ENCODE measurements at places on chromosomes 12 and 14. TPM values are rescaled to one million over a fixed set of nuclear protein-coding genes. Genes with fewer than 3 reads are reported as not detected.

PIWIL1 gene
- not detected for total RNA-seq

OR11H6 gene
- not detected for total RNA-seq

GARIN6 gene
- total RNA-seq, result not detected

SLC7A8 gene
- 62.3 TPM for total RNA-seq

RFX4 gene
- total RNA-seq, result not detected

TMEM253 gene
- total RNA-seq, result 1.3 TPM

MMP19 gene
- 3.3 TPM for total RNA-seq

CCDC198 gene
- total RNA-seq, result not detected

NKX2-1 gene
- not detected for total RNA-seq

- peaks cover 18% of the 10 kb centered on the region for H3K4me1 ChIP-seq
- no peak overlapping the region for H3K27ac ChIP-seq
- no peak overlapping the region for H3K4me3 ChIP-seq
- DNase-seq, result no peak
- no peaks in the 10 kb centered on the region for H3K27me3 ChIP-seq
- no peaks in the 10 kb centered on the region for H3K36me3 ChIP-seq
Measured at GRCh38 chr12:124617615-124618014, 50.2 kb upstream of the NCOR2 start.

DNA sequence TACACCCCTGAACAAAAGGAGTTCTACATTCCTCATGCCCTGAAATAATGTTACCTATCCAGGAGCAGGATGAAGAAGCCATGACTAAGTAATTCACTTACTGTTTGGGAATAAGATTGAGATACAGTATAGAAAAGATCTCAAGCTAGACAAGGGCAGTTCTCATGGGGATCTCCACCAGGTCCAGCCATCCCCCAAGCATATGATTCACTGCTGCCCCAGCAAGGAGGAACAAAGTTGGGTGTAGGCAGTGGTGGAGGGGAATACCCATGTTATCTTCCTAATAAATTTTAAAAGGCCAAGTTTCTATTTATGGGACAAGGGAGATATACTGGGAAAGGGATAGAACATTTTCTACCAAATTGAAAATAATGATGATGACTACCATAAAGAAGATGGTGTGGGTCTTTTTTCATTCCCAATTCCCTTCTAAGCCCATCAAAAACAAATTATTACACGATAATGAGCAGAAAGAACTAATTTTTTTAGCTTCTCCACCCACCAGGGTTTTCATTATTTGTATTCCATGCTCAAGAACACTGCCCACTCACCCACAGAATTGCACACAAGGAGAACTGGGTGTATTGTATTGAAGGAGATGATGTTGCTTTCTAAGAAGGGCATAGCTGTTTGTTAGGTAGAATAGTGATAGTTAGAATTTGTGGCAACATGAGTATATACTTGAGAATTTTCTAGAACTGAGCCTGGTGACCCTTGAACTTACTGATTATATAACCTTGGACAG lies 204.6 kb downstream of the BTG1 start:
- DNase-seq, result no peak
- H3K27ac ChIP-seq, result no peak overlapping the region
- no peaks in the 10 kb centered on the region for H3K36me3 ChIP-seq
- H3K4me1 ChIP-seq, result peaks cover 5% of the 10 kb centered on the region
- no peak overlapping the region for H3K4me3 ChIP-seq
- H3K27me3 ChIP-seq, result no peaks in the 10 kb centered on the region

DNA sequence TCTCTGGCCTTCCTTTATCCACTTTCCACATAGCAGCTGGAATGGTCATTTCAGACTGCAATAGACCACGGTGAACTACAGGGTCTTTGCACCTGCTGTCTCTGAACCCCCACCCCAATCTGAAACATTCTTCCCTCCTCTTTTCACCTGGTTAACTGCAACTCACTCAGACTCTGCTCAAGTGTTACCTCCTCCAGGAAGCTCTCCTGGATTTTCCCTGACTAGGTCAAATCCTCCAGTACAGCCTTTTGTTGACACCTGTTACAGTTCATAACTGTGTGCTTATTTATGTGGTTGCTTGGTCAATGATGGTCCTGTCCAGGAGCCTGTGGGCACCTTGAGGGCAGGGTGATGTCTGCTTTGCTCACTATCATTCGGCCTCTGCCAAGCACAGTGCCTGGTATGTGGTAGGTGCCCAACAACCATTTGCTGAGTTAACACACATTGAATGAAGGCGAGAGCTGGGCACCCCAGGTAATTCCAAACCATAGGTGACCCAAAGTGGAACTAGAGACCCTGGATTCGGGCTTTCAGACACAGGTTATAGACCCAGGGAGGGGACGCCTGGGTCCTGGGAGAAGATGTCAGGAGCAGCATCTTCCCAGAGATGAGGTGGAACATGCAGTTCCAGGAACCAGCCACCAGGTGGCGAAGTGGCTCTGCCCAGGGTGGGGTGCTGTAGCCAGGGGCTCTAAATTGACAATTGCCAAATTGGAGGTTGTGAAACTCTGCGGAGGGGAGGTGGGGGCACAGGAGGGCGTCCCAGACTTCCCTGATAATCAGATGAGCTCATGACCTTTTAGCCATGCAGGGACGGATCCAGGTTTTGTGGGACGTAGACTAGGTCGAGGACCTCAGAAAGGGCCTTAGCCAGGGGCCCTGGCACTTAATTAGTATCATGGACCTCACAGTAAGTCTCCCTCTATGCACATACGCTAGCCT lies 28.1 kb downstream of the TRPV4 start:
- H3K27me3 ChIP-seq, result no peaks in the 10 kb centered on the region
- no peak overlapping the region for H3K4me3 ChIP-seq
- no peaks in the 10 kb centered on the region for H3K36me3 ChIP-seq
- peak; percentile 80 for DNase-seq

DNA sequence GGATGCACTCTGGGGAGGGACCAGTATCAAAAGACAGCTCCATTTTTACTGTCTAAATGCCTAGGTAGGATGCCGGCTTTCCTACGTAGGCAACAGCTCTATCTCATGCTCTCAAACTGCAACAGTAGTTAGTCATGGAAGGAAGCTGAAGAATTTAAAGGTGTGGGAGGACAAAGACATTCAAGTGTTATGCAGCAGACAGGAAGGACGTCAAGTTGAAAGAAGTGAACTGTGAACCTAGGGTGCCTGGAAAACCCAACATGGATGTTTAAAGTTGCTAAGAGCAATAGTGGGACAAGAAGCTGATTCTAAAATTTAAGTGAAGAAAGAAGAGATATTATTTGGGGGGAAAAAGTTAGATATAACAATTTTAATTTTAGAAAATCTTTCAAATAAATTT lies 5.9 kb downstream of the SEC23A start:
- DNase-seq, result no peak
- no peak overlapping the region for H3K4me3 ChIP-seq
- no peaks in the 10 kb centered on the region for H3K27me3 ChIP-seq
- H3K4me1 ChIP-seq, result peaks cover 20% of the 10 kb centered on the region
- peaks cover 9% of the 10 kb centered on the region for H3K36me3 ChIP-seq

GRCh38 chr12:121102307-121102706 lies 30.4 kb upstream of the P2RX7 start:
- H3K27ac ChIP-seq, result no peak overlapping the region
- H3K36me3 ChIP-seq, result no peaks in the 10 kb centered on the region
- no peak overlapping the region for H3K4me3 ChIP-seq
- no peaks in the 10 kb centered on the region for H3K27me3 ChIP-seq

DNA sequence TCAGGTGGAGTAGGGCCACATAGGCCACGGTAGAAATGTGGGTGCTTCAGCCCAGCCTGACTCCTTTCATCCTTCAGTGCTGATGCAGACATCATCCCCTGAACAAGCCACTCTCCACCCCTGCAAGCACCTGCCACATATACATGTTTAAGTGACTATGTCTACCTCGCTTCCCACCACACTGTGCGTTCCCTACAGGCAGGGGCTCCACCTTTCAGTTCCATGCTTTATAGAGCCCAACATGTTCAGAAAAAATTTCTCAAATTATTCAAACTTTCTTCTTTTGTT lies 11.6 kb downstream of the SLC7A7 start:
- peaks cover 15% of the 10 kb centered on the region for H3K4me1 ChIP-seq
- no peak for DNase-seq
- H3K27ac ChIP-seq, result no peak overlapping the region
- no peaks in the 10 kb centered on the region for H3K27me3 ChIP-seq
- H3K4me3 ChIP-seq, result no peak overlapping the region

- DNase-seq, result no peak
- H3K4me1 ChIP-seq, result no peaks in the 10 kb centered on the region
- H3K27me3 ChIP-seq, result no peaks in the 10 kb centered on the region
- H3K4me3 ChIP-seq, result no peak overlapping the region
Measured at GRCh38 chr12:79841878-79842265, 93.0 kb downstream of the PPP1R12A start.

DNA sequence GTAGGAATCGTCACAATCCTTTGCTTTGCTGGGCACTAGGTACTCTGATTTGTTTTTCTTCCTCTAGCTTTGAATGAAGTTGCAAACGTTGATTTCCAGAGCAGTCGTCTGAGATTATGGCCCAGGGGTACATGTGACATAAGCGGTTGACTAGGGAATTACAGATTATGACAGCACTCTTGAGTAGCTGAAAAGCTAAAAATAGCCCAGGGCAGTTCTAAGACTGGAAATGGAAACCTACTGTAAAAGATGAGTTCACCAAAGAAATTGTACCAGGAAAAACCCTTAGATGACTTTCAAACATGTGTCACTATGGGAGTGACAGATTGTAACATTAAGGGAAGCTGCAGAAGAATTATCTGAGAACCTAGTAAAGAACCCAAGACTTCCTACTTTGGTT lies 108.5 kb downstream of the ANO6 start:
- H3K36me3 ChIP-seq, result peaks cover 20% of the 10 kb centered on the region
- H3K4me1 ChIP-seq, result no peaks in the 10 kb centered on the region
- DNase-seq, result no peak
- H3K27ac ChIP-seq, result no peak overlapping the region
- H3K4me3 ChIP-seq, result no peak overlapping the region
- no peaks in the 10 kb centered on the region for H3K27me3 ChIP-seq

DNA sequence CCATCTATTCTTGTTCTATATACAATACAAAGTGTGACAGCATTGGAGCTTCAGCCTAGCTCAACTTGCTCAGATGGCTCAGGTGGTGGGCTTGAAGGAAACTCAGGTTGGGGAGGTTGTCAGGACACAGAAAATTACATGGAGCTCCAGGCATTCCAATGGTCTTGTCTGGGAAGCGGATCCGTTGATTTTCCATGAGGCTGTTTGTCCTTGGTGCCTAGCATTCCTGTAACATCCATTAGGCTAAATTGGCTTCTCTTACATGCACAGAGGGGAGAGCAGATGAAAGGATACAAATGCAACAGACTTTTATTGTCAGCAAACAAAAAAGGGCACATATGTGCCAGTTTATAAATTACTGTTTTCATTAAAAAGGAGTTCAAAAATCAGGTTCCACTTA lies 75.5 kb upstream of the OTX2 start:
- H3K27me3 ChIP-seq, result peaks cover 15% of the 10 kb centered on the region
- peaks cover 9% of the 10 kb centered on the region for H3K4me1 ChIP-seq
- DNase-seq, result no peak

DNA sequence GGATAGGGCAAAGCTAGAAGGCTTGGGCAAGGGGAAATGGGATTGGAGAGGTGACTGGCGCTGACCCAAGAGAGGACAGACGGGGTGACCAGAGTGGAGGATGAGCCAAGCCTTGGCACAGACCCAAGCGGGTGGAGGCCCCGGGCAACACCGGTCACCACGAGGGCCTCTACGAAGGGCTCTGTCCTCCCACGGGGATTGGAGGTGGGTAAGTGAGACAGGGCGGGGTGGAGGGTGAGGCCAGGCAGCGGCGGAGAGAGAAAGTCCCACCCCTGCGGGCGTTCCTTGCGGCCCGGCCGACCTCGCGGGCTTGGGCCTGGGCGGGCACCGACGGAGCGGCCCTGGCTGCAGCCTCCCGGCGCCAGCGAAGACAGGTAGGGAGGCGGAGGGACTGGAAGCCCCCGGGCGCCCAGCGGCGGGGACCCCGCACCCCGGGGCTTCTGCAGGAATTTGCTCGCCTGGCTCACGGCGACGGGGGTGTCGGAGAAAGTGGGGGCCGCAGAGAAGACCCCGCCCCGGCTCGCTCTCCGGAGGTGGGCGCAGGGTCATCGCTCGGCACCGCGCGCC lies at the start of gene PAPLN:
Gene PAPLN, plus strand, starts transcription at position 288 of the 567 bp plus-strand sequence. CDS start 2,273 bp downstream, outside the sequence.
- H3K36me3 ChIP-seq, result no peaks in the 10 kb centered on the region
- H3K27ac ChIP-seq, result no peak within 1 kb of the TSS
- H3K4me1 ChIP-seq, result peaks cover 50% of the 10 kb centered on the region
- peak within 1 kb of the TSS; percentile 67 for H3K4me3 ChIP-seq
- H3K27me3 ChIP-seq, result peaks cover 88% of the 10 kb centered on the region

GRCh38 chr12:109934026-109934425 lies 34.0 kb downstream of the TCHP start:
- H3K4me3 ChIP-seq, result no peak overlapping the region
- DNase-seq, result no peak
- no peaks in the 10 kb centered on the region for H3K27me3 ChIP-seq
- H3K4me1 ChIP-seq, result no peaks in the 10 kb centered on the region
- no peak overlapping the region for H3K27ac ChIP-seq

- no peak for DNase-seq
- no peaks in the 10 kb centered on the region for H3K36me3 ChIP-seq
- H3K4me1 ChIP-seq, result peaks cover 12% of the 10 kb centered on the region
- no peaks in the 10 kb centered on the region for H3K27me3 ChIP-seq
- no peak overlapping the region for H3K4me3 ChIP-seq
- H3K27ac ChIP-seq, result no peak overlapping the region
Measured at GRCh38 chr14:40599725-40600124, 1007.0 kb upstream of the LRFN5 start.

DNA sequence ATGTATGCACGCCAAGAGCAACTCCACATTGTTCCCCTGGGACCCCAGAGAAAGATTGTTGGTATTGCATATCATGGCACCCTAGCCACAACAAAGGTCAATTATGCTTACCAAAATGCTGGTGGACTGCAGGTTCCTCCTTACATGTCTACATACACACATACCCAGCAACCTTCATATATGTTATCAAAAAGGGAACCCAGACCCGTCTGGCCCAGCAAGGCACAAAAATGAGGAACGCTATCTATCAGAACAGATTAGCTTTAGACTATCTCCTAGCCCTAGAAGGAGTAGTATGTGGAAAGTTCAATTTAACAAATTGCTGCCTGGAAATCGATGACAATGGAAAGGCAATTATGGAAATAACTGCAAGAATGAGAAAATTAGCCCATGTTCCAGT lies 61.5 kb downstream of the DHRS2 start:
- H3K36me3 ChIP-seq, result no peaks in the 10 kb centered on the region
- H3K4me3 ChIP-seq, result no peak overlapping the region
- no peaks in the 10 kb centered on the region for H3K27me3 ChIP-seq
- H3K27ac ChIP-seq, result no peak overlapping the region
- no peak for DNase-seq

- no peaks in the 10 kb centered on the region for H3K27me3 ChIP-seq
- no peaks in the 10 kb centered on the region for H3K4me1 ChIP-seq
- no peak overlapping the region for H3K27ac ChIP-seq
- DNase-seq, result no peak
Measured at GRCh38 chr14:92937051-92937937, 14.3 kb downstream of the CHGA start.

DNA sequence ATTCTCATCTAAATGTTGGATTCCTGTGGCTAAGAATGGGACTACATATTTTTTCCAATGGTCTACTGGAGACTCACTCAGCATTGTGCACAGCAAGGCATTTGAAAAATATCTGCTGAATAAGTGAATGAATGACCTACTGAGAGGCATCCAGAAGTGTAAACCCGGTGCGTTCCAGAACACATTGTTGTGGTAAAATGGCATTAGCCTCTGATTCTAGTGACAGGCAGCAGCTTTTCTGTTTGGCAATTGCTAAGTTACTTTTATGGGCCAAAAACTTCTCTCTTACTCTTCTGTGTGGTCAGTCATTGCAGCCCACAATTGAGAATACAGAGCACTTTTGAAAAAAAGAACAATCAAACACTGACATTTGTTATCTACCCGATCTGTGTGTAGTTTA lies 36.5 kb downstream of the WIF1 start:
- peaks cover 8% of the 10 kb centered on the region for H3K27me3 ChIP-seq
- H3K27ac ChIP-seq, result peak overlapping the region; percentile 10
- DNase-seq, result no peak

GRCh38 chr12:11711651-11712327 lies 62.3 kb downstream of the ETV6 start:
- peaks cover 8% of the 10 kb centered on the region for H3K36me3 ChIP-seq
- peaks cover 30% of the 10 kb centered on the region for H3K4me1 ChIP-seq
- no peak for DNase-seq

Measured in mesothelial cell of epicardium (in vitro differentiated cells).